Diencephalon (tissue), 1 donor: ENCODE measurements at places on chromosomes 3 and 15. TPM values are rescaled to one million over a fixed set of nuclear protein-coding genes. Genes with fewer than 3 reads are reported as not detected.

Gene ZNF662
- total RNA-seq, result 16.6 TPM

Gene TMEM40
- not detected for total RNA-seq

Gene TLR9
- total RNA-seq, result under 0.01 TPM

Gene C3orf20
- 0.23 TPM for total RNA-seq

Gene LRRIQ4
- 1.6 TPM for total RNA-seq

Gene CPN2
- not detected for total RNA-seq

Gene ATP1B3
- 61.4 TPM for total RNA-seq

Gene PXYLP1
- 41.5 TPM for total RNA-seq

Gene P2RY12
- total RNA-seq, result 56.5 TPM
